T-cell (primary cell): ENCODE measurements at places on chromosomes 5 and 9. TPM values are rescaled to one million over a fixed set of nuclear protein-coding genes. Genes with fewer than 3 reads are reported as not detected.

GRCh38 chr9:18075253-18075952 is 398.6 kb upstream of the ADAMTSL1 start:
- no peaks in the 10 kb centered on the region for H3K4me1 ChIP-seq
- H3K4me3 ChIP-seq = no peak overlapping the region
- no peaks in the 10 kb centered on the region for H3K36me3 ChIP-seq
- DNase-seq = no peak

GRCh38 chr5:96963267-96963666 is 27.4 kb downstream of the LNPEP start:
- no peak for DNase-seq
- no peaks in the 10 kb centered on the region for H3K36me3 ChIP-seq
- H3K4me1 ChIP-seq = peaks cover 54% of the 10 kb centered on the region
- no peaks in the 10 kb centered on the region for H3K27me3 ChIP-seq
- peak overlapping the region; percentile 40 for H3K27ac ChIP-seq

DNA sequence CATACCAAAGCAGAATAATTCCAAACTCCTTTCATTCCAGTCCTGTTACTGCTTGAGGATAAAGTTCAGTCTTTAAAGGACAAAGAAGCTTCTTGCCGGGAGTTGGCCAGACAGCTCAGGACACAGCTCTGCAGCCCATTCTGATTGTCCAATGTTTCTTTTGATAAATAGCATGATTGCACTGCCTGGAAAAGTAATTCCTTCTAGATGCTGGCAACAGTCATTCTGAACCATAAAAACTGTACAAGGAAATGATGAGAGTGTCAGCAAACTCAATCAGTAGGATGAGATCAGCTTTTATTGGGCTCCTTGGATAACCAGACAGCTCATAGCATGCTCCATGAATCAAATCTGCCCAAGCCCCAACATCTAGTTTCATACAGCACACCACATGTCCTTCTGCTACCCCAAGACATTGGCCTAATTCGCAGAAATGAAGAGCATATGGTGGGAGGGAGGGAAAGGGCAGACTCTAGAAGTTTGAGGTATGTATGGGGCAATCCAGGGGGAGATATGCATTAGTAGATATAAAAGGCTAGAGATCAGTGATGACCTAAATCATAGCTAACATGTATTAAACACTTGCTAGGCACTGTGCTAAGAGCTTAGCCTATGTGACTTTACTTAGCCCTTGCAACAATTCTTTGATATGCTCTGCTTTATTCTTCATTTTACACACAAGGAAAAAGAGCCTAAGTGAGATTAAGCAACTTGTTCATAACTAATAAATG is 219.9 kb upstream of the NREP start:
- no peak overlapping the region for H3K27ac ChIP-seq
- no peaks in the 10 kb centered on the region for H3K36me3 ChIP-seq
- no peaks in the 10 kb centered on the region for H3K27me3 ChIP-seq
- no peak overlapping the region for H3K4me3 ChIP-seq

The NMUR2 gene
- not detected for total RNA-seq

GRCh38 chr5:74598731-74599130 is 41.8 kb downstream of the ENC1 start:
- peaks cover 7% of the 10 kb centered on the region for H3K27me3 ChIP-seq
- no peaks in the 10 kb centered on the region for H3K4me1 ChIP-seq
- H3K4me3 ChIP-seq = no peak overlapping the region
- no peaks in the 10 kb centered on the region for H3K36me3 ChIP-seq
- DNase-seq = no peak
- no peak overlapping the region for H3K27ac ChIP-seq

DNA sequence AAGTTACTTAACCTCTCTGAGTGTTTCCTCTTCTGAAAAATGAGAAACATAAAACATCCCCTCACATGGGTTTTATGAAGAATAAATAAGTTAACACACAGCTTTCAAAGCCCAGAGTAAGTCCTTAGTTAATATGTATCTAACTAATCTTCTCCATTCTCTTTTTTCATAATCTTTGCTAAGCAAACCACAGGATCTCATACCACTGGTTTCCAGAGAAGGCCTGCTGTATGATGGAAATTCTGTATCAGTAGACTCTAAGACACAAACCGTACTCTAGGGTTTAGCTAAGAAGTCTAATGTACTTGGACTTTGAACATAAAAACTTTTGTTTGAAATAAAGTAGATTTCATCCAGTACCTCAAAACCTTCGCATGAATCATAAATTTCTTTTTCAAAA is 307.9 kb downstream of the SPOCK1 start:
- DNase-seq = no peak
- no peak overlapping the region for H3K27ac ChIP-seq
- no peaks in the 10 kb centered on the region for H3K36me3 ChIP-seq

- H3K36me3 ChIP-seq = no peaks in the 10 kb centered on the region
- DNase-seq = no peak
- no peak overlapping the region for H3K4me3 ChIP-seq
These were observed 61.9 kb upstream of the ELL2 start for GRCh38 chr5:96023518-96023917.

The FAT2 gene
- total RNA-seq = not detected
